Gastroesophageal sphincter (tissue), 4 donors: ENCODE measurements at places on chromosomes 4 and X. TPM values are rescaled to one million over a fixed set of nuclear protein-coding genes. Genes with fewer than 3 reads are reported as not detected.
A peak's percentile ranks its signal among the peaks of the same experiment; 100 is the strongest.

- ATAC-seq: no peak
Observed at GRCh38 chr4:108060164-108060563, 70.5 kb downstream of the HADH start.

DNA sequence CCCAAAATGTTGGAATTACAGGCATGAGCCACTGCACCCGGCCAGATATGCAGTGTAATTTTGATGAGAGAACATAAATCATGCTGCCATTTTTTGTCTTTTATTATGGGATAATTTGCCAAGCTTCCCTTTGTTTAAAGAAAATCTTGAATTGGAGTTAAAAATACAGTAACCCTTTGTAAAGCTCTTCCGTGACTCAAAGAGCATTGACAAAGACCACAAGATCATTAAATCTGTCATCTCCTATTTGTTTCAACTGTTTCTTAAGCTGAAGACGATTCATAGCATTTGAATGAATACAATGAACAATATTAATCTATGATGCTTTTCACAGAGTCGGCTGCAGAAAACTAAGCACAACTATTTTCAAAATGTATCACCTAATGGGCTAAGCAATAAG is 132.6 kb downstream of the ANAPC4 start:
- no peak for ATAC-seq

DNA sequence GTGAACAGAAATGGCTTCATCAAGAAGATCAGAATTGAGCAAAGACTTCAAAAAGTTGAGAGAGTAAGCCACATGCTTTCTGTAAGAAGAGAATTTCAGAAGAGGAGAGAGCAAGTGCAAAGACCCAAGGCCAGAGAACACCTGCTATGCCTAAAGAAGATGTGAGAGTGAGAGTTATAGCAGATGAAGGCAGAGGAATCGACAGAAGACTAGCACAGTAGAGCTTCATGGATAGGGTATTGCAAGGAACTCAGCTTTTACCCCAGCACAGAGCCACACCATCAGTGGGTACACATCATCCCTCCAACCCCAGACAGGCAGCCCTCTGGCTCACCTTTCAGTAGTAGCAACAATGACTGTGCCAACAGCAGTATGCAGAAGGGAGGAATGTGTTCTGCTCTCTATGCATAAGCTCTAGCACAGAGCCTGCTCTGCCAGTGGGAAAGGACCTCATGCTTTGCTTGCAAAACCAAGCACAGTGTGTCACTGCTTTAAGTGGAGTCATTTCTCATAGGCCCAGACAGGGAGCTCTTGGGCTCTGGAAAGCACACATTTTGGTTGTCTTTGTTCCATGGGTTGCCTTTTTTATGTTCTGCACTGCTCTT is 318.6 kb downstream of the NAF1 start:
- ATAC-seq: peak; percentile 13

DNA sequence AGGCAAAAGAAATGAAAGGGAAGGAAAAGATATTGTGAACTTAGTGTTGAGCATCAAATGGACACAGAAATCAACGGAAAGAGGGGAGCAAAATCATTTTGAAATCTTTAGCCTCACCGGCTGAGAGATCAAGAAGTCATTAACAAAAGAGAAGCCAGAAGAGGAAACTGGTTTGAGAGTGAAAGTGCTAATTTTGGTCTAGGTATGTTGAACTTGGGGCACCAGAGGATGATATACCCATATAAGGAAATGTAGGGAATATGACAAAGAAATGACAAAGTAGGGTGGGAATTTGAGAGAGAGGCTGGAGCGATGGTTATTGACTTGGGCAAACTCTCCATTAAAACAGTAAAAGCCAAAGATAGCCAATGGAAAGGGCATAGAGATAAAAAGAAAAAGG is 183.4 kb upstream of the ATOH1 start:
- no peak for ATAC-seq

DNA sequence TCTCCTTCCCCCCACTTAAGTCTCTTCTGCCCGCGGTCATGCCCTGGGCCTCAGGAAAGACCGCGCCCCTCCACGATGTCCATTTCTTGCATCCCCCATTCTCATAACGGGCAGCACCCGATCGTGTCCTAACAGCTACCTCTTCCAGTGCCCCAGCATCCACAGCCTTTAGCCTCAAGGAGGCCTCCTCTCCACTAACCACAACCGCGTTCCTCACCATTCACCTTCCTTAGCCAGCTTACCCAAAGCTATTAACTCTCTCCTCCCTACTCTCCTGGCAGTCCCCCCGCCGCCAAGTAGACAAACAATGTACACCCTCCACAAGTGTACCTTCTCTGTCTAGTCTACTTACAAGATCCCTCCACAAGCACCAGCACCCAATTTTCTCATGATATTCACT is 58.6 kb upstream of the PAGE5 start:
- ATAC-seq: no peak

DNA sequence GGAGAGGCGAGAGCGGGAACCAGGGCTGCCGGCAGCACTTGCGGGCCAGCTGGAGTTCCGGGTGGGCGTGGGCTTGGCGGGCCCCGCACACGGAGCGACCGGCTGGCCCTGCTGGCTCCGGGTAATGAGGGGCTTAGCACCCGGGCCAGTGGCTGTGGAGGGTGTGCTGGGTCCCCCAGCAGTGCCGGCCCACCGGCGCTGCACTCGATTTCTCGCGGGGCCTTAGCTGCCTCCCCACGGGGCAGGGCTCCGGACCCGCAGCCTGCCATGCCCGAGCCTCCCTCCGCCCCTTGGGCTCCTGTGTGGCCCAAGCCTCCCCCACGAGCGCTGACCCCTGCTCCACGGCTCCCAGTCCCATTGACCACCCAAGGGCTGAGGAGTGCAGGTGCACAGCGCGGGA is 25.2 kb upstream of the KIT start:
- no peak for ATAC-seq

DNA sequence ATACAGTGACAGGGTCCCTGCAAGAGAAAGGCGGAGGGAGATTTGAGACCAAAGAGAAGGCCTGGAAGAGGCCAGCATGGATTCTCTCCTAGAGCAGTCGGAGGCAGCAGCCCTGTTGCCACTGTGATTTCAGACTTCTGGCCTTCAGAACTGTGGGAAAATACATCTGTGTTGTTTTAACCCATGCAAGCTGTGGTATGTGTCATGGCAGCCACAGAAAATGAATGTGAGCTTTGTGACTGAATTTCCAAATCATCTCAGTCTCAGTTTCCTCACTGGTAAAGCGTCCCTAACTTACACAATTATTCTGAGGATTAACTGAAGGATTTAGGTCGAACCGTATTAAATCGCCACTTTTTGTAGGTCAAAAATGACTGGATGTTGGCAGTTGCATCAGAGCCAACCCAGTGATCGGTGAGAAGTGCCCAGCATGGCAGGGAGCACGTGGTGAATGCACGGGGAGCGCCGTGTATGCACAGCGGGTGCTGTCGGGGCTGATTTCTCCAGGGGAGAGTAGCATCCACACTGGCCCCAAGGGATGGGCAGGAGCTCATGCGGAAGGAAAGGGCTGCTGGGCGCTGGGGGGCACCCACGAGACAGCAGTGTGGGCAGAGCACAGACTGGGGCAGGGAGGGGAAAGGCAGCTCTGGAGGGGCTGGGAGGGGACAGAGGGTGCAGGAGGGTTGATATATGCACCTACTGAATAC is 23.8 kb upstream of the NSG1 start:
- no peak for ATAC-seq

DNA sequence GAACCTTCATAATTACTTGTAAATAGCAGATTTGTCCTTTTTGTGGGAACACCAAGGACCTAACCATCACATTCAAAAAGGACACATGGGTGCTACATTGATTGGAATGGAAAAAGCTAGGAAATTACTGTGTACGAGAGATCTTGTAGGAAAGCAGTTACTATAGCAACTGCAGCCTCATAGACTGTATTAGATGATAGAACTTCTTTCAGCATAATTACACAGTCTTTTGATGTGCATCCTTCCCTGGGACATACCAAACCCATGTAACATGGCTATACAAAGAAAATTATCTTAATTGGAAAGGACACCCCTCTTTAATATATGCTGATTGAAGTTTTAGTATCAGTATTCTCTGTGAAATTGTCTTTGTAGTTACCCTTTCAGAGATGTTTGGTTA is 130.7 kb upstream of the CTSO start:
- no peak for ATAC-seq

- ATAC-seq: no peak
Observed at GRCh38 chr4:188452097-188452496, 312.9 kb downstream of the TRIML1 start.

GRCh38 chrX:67961516-67961915 is 417.7 kb downstream of the AR start:
- ATAC-seq: no peak

DNA sequence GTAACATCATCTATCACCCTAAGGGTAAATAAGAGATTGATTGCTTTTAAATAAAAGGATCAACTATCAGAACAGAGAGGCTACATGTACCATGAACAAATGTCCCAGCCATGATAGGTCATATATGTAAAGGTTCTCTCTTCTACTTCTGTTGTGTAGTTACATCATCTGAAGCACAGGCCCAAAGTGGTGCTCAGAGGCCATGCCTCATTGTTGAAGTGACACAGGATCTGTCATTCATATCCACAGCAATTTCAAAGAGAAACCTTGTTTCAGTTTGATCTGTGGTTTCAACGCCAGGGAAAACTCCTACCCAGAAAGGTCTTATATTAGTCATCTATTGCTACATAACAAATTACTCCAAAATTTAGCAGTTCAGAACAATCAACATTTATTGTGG is 269.2 kb upstream of the MAOA start:
- ATAC-seq: no peak

The CCKAR gene
- 2.1 TPM for total RNA-seq

The ODAPH gene
- not detected for total RNA-seq

The RNF128 gene
- total RNA-seq: 0.72 TPM
